ENCODE measurements at places on chromosomes 11 and 22.

- DNase-seq, result no peak
Observed at GRCh38 chr11:76850815-76851214, 9.9 kb upstream of the ACER3 start.

GRCh38 chr11:14789879-14790484 is 102.0 kb downstream of the CYP2R1 start:
- no peak for DNase-seq

- no peak for DNase-seq
Observed at GRCh38 chr11:48129697-48130395, 86.8 kb upstream of the OR4B1 start.

DNA sequence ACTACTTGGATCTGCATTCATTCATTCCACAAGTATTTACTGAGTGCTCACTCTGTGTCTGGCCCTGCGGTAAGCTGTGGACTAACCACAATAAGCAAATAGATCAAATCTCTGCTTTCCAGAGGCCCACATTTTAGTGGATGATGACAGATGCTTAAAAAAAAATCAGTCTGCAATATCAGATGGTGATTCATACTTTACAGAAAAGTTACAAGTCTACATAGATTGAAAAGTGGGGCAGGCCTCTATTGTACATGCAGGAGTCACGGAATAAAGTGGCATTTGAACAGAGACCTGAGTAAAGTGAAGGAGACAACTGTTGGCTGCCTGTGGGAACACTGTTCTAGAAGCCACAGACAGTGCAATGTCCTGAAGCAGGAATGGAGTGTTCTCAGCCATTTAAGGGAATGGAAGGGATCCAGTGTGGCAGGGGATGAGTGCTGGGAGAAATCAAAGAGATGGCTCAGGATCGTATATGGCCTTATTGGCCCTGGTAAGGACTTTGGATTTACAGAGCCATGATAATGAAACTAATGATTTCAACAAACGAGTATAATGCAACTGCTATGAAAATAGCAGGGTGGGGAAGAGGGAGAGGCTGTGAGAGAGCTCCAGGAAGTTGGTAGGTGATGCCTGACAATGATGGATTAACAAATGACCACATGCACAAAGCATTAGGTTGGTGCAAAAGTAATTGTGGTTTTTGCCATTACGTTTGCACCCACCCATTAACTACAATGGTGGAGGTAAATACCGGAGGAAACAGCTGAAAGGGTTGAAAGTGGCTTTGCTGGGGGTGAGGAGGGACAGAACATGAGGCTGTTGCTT is 31.1 kb downstream of the TMEM45B start:
- DNase-seq, result no peak

GRCh38 chr11:22276535-22276934 is 61.6 kb upstream of the SLC17A6 start:
- no peak for DNase-seq

DNA sequence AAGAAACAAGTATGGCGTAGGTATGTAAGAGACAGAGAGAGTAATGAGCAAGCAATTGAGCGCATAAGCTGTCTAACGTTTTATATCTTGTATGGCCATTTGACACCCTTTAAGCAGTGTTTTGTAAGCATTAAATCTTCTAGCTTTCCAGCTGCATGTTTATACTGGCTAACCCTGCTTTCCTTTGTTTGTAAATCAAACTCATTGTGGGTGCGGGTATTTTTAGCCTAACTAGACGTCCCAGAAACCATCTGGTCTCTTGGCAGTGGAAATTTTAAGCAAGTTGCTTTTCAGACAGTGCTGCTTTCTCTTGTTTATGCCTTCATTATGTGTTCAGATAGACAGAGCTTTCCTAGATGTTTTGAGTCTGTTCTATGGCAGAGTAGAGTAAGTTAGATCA is 73.5 kb downstream of the RNF169 start:
- DNase-seq, result no peak

GRCh38 chr11:134003792-134004495 is 47.2 kb upstream of the IGSF9B start:
- DNase-seq, result no peak

DNA sequence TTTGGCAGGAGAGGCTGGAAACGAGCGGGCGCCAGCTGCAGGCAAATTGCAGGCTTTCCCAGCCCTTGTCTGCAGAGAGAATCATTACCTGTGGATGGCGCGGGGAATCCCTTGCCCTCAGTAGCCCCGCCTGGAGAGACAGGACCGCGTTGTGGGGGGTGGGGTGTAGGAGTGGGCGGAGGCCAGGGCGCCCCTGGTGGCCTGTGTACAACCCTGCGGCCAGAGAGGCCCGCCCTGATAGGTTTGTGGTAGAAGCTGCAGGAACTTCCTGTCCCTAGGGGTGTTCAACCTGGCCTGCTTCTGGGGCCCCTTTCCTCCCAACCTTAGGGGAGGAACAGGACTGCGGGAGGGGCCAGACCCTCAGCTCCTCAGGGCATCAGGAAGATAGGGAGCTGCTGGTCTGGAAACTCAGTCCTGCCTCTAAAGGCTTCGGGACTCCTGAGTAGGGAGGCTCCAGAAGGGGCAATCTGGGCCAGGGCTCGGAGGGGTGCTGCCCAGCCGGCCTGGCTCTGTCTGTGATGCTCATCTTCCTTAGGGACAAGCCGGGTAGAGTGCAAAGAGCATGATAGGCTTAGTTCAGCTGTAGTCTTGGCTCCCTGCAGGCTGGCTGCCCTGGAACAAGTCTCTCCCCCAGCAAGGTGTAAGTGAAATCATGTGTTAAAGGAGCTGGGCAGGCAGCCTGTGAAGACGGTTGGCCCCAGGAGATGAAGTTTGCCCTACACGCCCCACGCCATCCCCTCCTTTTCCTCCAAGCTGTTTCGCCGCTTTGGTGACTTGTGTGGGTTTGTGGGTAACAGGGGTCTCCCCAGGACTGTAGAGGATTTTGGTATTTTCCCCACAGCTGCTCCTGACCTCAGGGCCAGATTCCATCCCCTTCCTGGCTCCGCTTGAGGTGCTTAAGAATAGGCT is 24.1 kb upstream of the SUSD2 start:
- peak; percentile 67 for DNase-seq

- DNase-seq, result no peak
Observed at GRCh38 chr11:134017511-134018430, 51.1 kb upstream of the JAM3 start.

- no peak for DNase-seq
Observed at GRCh38 chr11:30758946-30759504, 172.9 kb upstream of the MPPED2 start.

DNA sequence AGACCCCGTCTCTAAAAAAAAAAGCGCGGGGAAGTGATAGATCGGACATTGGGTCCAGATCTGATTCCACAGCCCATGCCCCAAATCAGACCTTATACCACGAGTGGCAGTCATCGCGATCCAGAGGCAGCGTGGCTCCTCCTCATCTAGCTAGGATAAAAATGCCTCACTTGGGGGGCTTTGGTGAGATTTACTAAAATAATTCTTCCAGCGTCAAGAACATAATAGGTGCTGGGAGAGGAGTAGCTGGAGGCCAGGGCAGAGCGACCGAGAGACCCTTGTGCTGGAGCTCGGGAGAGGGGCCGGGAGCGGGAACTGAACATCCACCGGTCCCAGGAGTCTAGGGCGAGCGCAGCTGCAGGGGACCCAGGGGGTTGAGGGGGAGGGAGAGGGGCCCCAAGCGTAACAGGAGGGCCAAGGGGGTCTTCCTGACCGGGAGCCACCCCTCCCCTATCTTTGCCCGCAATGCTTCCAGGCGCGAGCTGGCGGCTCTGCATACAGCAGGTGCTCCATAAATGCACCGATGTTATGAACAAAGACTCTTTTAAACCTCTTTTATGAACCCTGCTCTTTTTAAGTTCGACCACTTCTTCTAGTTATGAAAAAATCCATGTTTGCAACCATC is 823 bp upstream of the CPT1A start:
- no peak for DNase-seq

- DNase-seq, result no peak
Observed at GRCh38 chr11:76329084-76329648, 51.8 kb downstream of the THAP12 start.

DNA sequence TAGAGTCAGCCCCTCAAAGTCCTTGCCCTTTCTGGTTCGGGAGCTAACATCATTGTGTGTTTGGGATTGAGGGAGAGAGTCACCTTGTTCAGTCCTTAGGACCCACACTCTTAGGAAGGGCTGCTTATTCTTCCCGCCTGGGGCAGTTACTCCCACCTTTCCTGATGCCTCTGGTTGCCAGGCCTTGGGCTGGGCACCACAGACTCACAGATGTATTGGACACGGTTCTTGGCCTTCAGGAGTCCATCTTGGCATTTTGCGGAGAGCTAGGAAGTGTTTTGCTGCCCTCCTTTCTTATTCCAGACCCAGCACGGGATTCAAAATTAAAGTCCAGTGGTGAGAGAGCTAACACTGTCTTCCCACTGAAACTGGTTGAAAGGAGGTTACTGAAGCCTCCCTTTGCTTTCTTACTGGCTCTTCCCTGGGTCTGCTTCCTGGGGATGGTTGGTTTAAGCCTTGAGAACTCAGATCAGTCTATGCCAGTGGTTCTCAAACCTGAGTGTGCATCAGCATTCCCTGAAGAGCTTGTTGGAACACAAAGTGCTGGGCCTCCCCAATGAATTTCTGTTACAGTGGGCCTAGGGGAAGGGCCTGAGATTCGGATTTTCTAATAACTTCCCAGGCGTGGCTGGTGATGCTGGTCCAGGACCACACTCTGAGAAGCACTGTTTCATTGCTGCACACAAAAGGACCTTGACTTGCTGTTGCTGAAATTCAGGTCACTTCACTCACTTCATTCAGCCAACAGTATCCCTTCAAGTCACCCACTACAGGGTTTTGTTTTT is 1.4 kb downstream of the OSBP2 start:
- no peak for DNase-seq

DNA sequence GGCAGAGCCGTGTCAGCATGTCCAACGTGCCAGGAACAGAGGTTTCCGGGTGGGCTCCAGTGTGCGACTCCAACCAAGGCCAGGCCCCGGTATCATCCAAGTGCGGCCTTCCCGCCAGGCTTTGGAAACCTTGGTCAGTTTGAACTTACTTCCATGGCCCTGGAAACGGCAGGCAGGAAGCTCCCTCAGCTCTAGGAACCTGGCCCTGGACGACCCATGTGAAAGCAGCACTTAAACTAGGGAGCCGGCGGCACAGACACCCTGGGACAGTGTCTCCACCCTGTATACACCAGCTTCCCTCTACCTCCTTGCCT is 65.2 kb downstream of the MYH9 start:
- DNase-seq, result no peak

- DNase-seq, result no peak
Observed at GRCh38 chr22:46119093-46119728, 31.1 kb upstream of the PPARA start.

GRCh38 chr11:26953770-26954392 is 40.0 kb upstream of the FIBIN start:
- no peak for DNase-seq

GRCh38 chr11:44404736-44405395 is 94.9 kb upstream of the ALX4 start:
- no peak for DNase-seq

- DNase-seq, result no peak
Observed at GRCh38 chr22:16601437-16602223, 9.0 kb upstream of the CCT8L2 start.

- no peak for DNase-seq
Observed at GRCh38 chr11:74677131-74677530, 54.1 kb downstream of the CHRDL2 start.

DNA sequence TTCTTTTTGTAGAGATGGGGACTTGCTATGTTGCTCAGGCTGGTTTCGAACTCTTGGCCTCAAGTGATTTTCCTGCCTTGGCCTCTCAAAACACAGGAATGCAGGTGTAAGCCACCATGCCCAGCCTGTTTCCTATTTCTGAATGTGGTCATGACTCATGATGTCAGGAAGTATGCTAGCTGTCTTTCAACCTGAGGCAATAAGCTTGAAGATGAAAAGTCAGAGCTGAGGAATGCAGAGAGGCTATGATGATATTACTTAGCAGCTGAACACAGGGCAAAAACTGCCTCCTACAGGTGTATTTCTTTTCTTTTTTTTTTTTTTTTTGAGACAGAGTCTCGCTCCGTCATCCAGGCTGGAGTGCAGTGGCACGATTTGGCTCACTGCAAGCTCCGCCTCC is 9.0 kb upstream of the NUCB2 start:
- DNase-seq, result no peak

GRCh38 chr22:45190202-45190872 is 26.6 kb downstream of the NUP50 start:
- no peak for DNase-seq

DNA sequence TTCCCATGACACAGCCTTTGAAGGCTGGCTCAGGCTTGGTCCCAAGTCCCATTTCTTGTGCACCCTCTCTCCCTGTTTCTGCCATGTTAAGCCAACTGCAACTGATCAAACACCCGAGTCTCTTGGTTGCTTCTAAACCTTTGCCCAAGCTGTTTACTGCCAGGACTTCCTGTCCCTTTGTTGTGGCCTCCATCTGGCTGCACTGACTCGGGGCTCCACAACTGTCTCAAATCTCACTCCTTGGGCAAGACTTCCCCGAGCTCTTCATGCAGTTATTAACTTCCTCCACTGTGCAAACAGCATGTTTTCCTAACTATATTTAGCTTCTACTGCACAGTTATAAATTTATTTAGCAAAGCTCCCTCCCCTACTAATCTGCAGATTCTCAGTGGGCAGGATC is 4.3 kb downstream of the VPREB1 start:
- DNase-seq, result no peak

GRCh38 chr11:3225159-3225758 is 6.6 kb upstream of the MRGPRG start:
- DNase-seq, result no peak

- no peak for DNase-seq
Observed at GRCh38 chr22:20438678-20439492, 1.3 kb upstream of the SCARF2 start.

DNA sequence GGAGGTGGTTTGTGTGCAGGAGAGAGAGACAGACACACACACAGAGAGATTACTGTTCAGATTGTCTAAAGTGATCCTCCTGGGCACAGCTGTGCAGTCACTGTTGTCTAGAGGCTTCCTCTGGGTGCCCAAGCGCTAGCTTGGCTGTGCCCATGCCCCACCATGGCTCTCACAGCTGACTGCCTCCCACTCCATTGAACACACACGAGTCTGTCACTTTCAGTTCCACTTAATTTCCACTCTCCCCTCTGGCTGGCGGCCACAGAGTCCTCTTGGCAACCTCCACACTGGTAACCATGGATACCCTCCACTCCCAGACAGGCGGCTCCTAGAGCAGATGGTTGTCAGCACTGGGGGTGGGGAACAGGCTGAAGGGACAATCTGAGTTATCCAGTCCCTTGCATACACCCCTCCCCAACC is 29.1 kb downstream of the MAP6 start:
- DNase-seq, result peak; percentile 62

DNA sequence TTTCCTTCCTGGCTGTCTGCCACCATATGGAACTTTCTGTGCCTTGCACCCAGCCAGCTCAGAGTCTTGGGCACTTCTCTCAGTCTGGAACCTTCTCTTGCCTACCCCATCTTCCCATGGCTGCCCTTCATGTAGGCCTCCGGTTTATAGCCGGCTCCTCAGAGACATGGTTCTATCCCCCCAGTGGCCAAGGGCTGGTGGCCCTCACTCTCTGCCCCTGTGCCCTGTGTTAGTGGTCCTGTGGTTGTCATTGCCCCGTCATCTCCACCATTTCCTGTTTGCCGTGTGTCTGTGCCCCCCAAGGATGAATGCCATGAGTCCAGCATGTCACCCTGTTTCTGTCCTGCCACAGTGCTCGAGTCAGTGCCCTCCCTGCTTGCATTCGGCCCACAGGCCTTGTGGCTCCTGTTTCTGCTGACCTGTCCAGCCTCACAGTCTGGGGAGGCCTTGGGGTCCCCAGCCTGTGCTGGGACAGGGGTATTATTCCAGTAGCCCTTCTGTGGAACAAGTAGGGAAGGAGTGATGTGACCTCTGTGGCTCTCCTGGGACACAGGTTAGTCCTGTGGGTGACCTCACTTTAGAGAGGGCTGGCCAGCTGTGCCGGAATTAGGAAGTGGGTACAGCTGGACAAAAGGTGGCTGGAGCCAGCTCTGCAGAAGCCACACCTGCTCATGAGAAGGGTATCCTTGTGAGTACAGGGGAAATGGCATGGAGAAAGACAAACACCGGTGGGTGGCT is 30.7 kb downstream of the ST3GAL4 start:
- DNase-seq, result peak; percentile 36
